Vagina (tissue), 2 donors: ENCODE measurements at places on chromosomes 12 and 14. TPM values are rescaled to one million over a fixed set of nuclear protein-coding genes. Genes with fewer than 3 reads are reported as not detected.

- H3K27me3 ChIP-seq = no peaks in the 10 kb centered on the region
- no peaks in the 10 kb centered on the region for H3K36me3 ChIP-seq
- H3K4me1 ChIP-seq = peaks cover 47% of the 10 kb centered on the region
- DNase-seq = no peak
- no peak overlapping the region for H3K27ac ChIP-seq
These were observed 1.2 kb upstream of the IFT81 start for GRCh38 chr12:110122929-110123328.

DNA sequence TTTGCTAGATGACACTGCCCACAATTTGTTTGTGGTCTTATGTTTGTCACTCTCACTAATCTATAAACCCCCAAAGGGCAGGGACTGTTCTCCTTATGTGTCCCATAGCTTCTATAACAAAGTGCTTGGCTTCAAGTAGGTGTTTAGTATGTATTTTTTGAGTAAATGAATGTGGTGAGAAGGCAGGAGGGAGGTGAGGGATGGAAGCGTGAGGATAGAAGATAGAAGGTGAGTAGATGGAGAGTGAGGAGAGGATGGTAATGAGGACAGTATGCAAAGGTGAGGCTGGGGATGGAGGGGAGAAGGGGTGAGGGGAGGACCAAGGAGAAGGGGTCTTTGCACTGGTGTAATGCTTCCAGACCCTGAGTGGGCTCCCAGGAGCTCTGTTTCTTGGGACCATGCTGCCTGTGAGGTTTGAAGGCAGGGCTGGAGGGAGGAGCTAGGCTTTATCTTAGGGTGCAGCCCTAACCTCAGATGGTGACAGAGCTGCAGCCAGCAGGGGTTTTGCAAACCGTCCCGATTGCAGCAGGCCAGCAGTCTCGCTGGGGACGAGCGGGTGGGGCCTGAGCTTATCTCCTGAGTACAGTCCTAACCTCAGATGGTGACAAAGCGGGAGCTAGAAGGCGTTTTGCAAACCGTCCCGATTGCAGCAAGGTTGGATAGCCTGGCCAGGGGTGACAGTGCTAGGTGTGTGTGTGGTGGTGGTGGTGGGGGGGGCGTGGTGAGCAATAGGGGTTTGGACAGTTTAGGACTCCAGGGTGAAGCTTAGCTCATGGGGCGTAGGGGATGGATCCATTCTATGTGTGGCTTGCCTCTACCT lies 6.5 kb downstream of the CEBPE start:
- no peaks in the 10 kb centered on the region for H3K36me3 ChIP-seq
- no peak overlapping the region for H3K27ac ChIP-seq
- no peaks in the 10 kb centered on the region for H3K4me1 ChIP-seq
- no peak overlapping the region for H3K4me3 ChIP-seq
- no peaks in the 10 kb centered on the region for H3K27me3 ChIP-seq
- DNase-seq = no peak

GPR135 gene
- 6.4 TPM for total RNA-seq

DNA sequence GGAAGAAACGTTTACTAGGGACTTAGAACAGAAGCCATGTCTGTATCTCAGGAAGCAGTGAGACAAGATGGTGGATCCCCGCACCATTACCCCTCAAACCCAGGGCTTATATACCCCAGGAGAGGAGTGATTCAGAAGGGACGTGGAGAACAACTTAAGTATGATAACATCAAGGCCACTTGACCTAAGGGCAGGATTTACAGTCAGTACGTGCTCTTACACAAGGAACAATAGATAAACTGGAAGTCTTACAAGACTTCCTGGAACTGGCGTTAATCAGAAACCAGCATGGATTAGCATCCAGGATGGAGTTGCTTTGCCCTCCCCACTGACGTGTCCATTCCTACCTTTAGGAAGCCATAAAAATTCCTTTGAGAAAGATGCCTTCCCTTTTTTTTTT lies 8.6 kb upstream of the ETFBKMT start:
- no peak overlapping the region for H3K27ac ChIP-seq
- no peaks in the 10 kb centered on the region for H3K4me1 ChIP-seq
- no peaks in the 10 kb centered on the region for H3K27me3 ChIP-seq
- H3K4me3 ChIP-seq = no peak overlapping the region
- DNase-seq = no peak
- no peaks in the 10 kb centered on the region for H3K36me3 ChIP-seq

DNA sequence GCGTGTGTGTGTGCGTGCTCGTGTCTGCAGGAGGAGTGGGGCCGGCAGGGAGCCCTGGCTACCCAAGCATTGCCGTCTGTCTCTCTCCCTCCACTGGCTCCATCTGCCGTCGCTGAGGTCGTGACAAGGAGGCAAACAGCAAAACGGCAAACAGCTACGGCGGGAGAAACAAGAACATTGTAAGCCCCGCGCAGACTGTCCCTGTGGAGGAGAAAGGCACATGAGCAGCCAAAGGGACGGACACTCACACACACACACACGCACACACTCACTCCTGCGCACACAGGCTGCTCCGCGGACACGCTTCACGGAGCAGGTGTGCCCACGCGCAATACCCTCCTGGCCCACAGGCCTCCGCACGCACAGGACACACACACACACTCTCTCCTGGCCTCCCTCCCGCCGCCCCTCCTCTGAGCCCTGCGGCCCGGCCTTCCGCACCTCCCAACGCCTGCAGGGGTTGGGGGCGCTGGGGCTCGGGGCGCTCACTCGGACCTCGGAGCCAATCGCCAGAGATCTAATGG lies 905 bp downstream of the CISTR start:
- H3K27ac ChIP-seq = no peak overlapping the region
- no peaks in the 10 kb centered on the region for H3K36me3 ChIP-seq
- peaks cover 19% of the 10 kb centered on the region for H3K4me1 ChIP-seq
- no peak for DNase-seq

PDE6H gene
- not detected for total RNA-seq

RTL1 gene
- total RNA-seq = not detected

DNA sequence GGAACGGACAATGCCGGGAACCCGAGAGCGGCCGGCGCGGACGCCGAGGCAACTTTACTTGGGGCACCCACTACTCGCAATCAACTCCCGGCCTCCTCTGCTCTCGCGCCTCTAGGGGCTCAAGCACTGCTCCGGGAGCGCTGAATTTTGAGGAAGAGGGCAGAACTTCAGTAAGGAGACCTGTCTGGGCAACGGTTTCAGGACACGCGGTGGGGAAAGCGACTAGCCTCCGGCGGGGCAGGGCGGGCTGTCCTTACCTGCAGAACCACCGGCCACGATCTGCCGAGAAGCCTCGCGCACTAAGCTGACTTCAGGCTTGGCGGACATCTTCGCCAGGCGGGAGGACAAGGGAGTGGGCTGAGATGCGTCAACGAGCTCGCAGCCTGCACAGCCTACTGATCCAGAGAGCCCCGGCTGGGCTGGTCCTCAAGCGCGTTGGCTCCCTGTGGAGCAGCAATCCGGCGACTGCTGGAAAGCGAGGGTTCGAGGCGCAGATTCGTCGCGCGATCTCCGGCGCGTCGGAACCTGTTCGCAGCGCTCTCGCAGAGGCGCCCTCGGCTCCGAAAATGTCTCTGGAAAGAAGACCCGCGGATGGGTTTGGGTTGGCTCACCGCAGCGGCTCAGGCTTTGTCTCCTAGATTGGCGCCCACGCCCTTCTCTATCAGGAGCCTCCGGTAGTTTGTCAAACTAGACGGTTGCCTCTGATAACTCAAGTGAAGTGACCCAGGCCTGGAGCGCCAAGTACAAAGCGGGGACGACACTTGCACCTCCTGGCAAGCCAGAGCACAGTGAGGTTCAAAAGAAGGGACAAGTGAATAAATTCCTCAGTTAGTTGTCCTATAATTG lies at the start of gene SLC25A21:
TSS of gene SLC25A21 (minus strand) at position 583 of the 846 bp plus-strand sequence.
- peak within 1 kb of the TSS; percentile 58 for H3K4me3 ChIP-seq
- no peaks in the 10 kb centered on the region for H3K36me3 ChIP-seq
- peak within 1 kb of the TSS; percentile 85 for H3K27ac ChIP-seq
- peak; percentile 88 for DNase-seq
- no peaks in the 10 kb centered on the region for H3K27me3 ChIP-seq

TMEM120B gene
- 3.9 TPM for total RNA-seq

KRT5 gene
- 4,247 TPM for total RNA-seq

NOVA1 gene
- total RNA-seq = 35.1 TPM

LRRK2 gene
- 37.1 TPM for total RNA-seq

GRCh38 chr12:32964981-32965585 lies 68.5 kb upstream of the PKP2 start:
- H3K27me3 ChIP-seq = no peaks in the 10 kb centered on the region
- H3K4me1 ChIP-seq = no peaks in the 10 kb centered on the region
- H3K27ac ChIP-seq = no peak overlapping the region
- no peaks in the 10 kb centered on the region for H3K36me3 ChIP-seq

RDH5 gene
- 10.6 TPM for total RNA-seq

- H3K27ac ChIP-seq = no peak overlapping the region
- no peak overlapping the region for H3K4me3 ChIP-seq
- H3K27me3 ChIP-seq = no peaks in the 10 kb centered on the region
- H3K4me1 ChIP-seq = no peaks in the 10 kb centered on the region
These were observed 21.0 kb downstream of the RTN1 start for GRCh38 chr14:59849411-59850130.

NAA25 gene
- 24.1 TPM for total RNA-seq

SLCO1B1 gene
- total RNA-seq = not detected

DNA sequence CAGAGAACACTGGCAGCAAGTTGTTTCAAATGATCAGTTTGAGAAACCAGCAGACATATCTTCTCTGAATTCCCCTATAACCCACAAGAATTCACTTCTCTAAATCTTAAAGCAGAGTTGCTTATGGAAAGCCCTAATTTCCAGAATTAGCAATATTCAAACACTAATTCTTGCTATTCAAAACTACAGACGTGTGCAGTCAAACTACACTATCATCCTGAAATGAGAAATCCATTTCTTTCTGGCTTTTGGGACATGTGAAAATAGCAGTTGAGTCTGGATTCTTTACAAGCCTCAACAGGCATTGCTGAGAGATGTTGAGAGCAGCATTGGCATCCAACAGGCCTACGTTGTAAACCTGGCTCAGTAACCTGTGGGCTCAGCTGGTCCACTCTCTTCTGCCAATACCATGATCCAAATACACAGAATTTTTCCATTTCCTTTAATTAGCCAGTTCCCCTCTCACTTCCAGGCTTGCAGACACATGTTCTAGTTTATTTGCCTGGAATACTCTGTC lies 74.6 kb upstream of the TMTC1 start:
- H3K4me1 ChIP-seq = no peaks in the 10 kb centered on the region
- H3K36me3 ChIP-seq = no peaks in the 10 kb centered on the region
- no peak overlapping the region for H3K27ac ChIP-seq
- H3K4me3 ChIP-seq = no peak overlapping the region

GRCh38 chr14:105857220-105857825 lies 330.9 kb downstream of the TMEM121 start:
- H3K27me3 ChIP-seq = no peaks in the 10 kb centered on the region
- no peak for DNase-seq
- no peaks in the 10 kb centered on the region for H3K36me3 ChIP-seq
- no peaks in the 10 kb centered on the region for H3K4me1 ChIP-seq
- H3K4me3 ChIP-seq = no peak overlapping the region
- no peak overlapping the region for H3K27ac ChIP-seq

GRCh38 chr12:74541074-74541473 lies 3.4 kb downstream of the ATXN7L3B start:
- no peak overlapping the region for H3K27ac ChIP-seq
- peaks cover 39% of the 10 kb centered on the region for H3K4me1 ChIP-seq
- no peak overlapping the region for H3K4me3 ChIP-seq

GRCh38 chr14:105089746-105090492 lies 24.7 kb upstream of the GPR132 start:
- H3K4me3 ChIP-seq = no peak overlapping the region
- peaks cover 61% of the 10 kb centered on the region for H3K4me1 ChIP-seq
- DNase-seq = no peak
- H3K27me3 ChIP-seq = no peaks in the 10 kb centered on the region
- no peaks in the 10 kb centered on the region for H3K36me3 ChIP-seq

GRCh38 chr14:72774141-72774540 lies 119.8 kb downstream of the DPF3 start:
- no peaks in the 10 kb centered on the region for H3K36me3 ChIP-seq
- H3K27me3 ChIP-seq = no peaks in the 10 kb centered on the region
- no peaks in the 10 kb centered on the region for H3K4me1 ChIP-seq
- no peak overlapping the region for H3K4me3 ChIP-seq

GRCh38 chr12:109637348-109637747 lies 63.8 kb downstream of the MVK start:
- H3K36me3 ChIP-seq = no peaks in the 10 kb centered on the region
- DNase-seq = no peak
- no peaks in the 10 kb centered on the region for H3K27me3 ChIP-seq
- no peaks in the 10 kb centered on the region for H3K4me1 ChIP-seq

DNA sequence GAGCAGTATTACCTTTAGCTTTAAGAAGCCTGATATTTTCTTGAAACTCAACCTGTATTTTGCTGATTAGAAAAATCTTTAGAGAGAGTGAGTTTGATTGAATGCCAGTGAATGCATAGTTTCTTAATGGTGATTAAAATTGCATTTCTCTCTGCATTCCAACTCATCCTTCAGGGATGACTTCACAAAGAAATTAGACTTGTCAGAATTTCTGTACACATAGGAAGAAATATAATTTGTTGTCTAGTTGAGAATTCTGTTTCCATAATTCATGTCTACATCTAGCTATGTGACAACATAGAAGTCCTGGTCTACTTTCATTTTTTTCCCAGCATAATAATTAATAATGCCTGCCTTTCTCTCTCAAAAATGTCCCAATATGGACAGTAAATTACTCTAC lies 136.6 kb downstream of the OTOGL start:
- H3K27me3 ChIP-seq = no peaks in the 10 kb centered on the region
- no peaks in the 10 kb centered on the region for H3K36me3 ChIP-seq
- no peak overlapping the region for H3K4me3 ChIP-seq

DNA sequence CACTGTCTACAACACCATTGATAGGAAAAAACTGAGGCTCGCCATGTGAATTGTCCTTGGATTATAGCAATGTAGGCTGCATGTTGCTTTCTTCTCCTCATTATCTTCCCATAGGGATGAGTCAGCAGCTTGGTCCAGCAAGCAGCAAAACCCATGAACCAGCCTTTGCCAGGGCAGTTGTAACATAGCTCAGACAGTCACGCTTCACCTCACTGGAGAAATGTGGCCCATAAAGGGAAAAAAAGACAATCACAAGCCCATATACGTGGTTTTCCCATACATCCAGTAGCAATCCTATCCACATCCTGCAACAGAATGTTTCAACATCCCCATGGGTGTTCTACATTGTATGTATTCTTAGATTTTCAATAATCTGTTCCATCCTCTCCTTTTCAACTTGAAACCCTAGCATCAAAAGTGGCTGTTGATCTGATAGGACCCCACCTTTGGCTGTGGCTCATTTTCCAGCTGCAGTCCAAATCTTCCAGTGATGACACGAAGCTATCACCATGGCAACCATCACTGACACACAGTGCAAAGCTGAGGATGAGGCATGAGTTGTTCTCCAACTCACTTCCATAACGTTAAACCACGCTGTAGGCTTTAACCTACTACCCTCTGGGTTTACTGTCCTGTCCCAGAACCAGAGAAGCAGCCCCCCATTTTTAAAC lies 34.0 kb downstream of the GRIN2B start:
- H3K27ac ChIP-seq = no peak overlapping the region
- no peak for DNase-seq
- H3K27me3 ChIP-seq = no peaks in the 10 kb centered on the region
- H3K36me3 ChIP-seq = no peaks in the 10 kb centered on the region
